Foreskin keratinocyte (primary cell): ENCODE measurements at places on chromosomes 6 and 20. TPM values are rescaled to one million over a fixed set of nuclear protein-coding genes. Genes with fewer than 3 reads are reported as not detected.

GRCh38 chr6:85641897-85642773 is 551 bp downstream of the SYNCRIP start:
- peak; percentile 14 for DNase-seq

Gene PSORS1C2
- not detected in 2 replicates for total RNA-seq

DNA sequence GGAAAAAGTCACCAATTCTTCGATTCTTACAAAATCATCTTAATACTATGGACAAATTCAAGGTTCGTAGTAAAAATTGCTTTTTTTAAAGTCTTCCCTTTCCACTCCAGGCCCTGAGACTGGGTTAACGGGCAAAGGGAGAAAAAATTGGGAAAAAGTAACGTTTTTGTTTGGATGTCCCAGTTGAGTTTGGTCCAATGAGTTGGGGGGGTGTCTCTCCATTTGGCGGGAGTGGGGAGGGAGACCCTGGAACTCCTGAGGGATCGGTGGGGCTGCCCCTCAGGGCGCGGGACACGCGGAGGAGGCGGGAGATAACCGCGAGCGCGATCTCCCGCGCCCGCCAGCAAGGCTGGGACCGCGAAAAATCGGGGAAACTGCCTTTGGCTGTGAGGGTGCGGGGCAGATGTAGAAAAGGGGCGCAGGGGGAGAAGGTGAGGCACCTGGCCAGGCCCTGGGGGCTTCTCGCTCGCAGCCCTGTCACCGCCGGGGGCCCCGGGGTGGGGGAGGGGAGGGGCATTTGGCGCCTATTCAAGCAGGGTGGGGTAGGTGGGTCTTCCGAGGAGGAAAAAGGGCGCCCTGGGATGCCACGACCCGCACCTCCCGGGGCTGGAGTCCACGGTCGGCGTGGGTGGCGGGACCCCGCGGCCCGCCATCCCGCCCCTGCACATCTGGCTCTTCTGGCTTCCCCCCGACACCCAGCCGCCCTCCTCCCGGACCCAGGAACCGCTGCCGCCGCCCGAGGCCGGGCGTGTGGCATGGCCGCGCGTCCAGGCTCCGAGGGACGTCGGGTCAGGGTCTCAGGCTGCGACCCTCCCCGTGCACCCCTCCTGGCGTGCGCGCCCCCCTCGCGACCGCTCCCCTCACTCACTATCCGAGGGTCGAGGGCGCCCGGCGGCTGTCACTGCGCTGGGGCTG is 595 bp downstream of the FBXO5 start:
- no peak for DNase-seq

DNA sequence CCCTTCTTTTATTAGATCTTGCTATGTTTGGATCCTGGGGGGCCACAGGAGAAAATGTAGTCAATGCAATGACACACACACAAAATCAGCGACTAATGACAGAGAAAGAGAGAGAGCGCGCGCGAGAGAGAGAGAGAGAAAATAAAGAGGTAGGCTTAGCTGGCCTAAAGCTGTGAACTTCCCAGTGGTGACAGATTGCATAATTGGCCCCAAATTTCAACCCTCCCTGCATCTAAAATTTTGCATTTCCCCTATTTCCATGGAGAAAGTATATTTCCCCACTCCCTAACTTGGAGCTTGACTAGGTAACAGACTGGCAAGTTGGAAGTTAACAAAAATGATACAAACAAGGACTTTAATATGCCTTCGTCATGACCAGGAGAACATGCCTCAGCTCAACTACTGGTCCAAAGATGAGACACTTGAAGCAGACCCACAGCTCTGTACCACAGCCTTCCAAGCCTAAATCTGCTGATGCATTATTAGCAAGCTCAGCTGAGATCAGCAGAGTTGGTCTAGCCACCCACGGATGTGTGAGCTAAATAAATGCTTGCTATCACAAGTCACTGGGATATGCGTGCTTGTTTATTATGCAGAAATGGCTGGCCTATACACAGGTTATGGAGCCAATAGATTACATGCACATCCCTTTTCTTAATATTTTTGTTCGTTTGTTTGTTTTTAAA is 118.1 kb upstream of the PRDM1 start:
- no peak for DNase-seq
